ENCODE measurements at places on chromosomes 4 and X. TPM values are rescaled to one million over a fixed set of nuclear protein-coding genes. Genes with fewer than 3 reads are reported as not detected.

GRCh38 chrX:72536542-72536941 is 36.1 kb downstream of the HDAC8 start:
- DNase-seq = no peak

Gene OTUD6A
- total RNA-seq = not detected

Gene USP51
- 2.7 TPM for total RNA-seq

Gene CSAG1
- 0.98 TPM for total RNA-seq

Gene SPANXA1
- not detected for total RNA-seq

Gene NPY1R
- total RNA-seq = 0.54 TPM

- DNase-seq = no peak
Observed at GRCh38 chr4:143406523-143406922, 69.8 kb downstream of the GAB1 start.

- peak; percentile 83 for DNase-seq
Observed at GRCh38 chr4:10457255-10457801, at the start of gene ZNF518B. Gene ZNF518B (minus strand): TSS chr4:10457426. CDS start chr4:10446328, 11,098 bp downstream.

Gene ACOX3
- total RNA-seq = 23.8 TPM

DNA sequence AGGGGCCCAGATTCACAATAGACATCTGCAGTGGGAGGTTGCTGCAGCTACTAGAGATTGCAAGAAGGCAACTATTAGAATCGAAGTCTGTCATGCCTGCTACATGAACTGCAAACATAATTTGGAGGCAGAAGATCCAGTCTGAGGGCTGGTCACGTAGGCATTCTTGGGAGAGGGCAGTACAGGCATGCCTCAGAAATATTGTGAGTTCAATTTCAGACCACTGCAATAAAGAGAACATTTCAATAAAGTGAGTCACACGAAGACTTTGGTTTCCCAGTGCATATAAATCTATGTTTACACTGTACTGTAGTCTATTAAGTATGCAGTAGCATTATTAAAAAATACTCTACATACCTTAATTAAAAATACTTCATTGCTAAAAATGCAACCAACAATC is 585.8 kb upstream of the FAT1 start:
- no peak for DNase-seq

DNA sequence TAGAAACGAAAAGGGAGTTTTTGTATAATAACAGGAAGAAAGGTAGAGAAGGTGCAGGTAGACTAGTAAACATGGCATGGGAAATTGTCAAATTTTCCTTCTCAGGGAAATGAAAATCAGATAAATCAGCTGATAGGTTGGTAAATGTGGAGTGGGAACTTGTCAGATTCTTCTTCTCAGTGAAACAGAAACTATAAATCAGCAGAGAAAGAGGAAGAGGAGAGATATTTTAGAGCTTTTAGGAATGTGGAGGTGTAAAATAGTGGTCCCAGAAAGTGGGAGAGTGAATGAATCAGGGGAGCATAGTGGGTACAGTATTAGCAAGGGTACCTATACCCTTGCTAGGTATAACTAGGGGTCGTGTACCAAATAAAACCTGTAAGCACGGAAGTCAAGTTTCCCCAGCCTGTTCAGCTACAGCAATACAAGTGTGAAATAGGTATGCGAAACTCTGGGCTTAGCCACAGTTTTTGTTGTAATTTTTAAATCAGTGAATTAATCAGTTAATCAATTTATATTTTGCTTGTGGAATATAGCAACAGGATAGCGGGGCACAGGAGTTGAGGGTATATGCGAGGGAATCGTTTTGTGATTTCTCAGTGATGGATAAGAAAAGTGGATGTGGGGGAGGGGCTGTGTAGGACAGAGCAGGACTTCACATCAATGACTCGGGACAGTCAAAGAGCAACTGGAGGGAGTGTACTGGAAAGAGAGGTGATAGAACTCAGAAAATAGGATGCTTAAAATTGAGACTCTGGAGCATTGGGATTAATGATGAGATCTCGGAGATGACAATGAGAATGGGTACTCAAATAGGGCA is 561.5 kb downstream of the INPP4B start:
- no peak for DNase-seq

GRCh38 chr4:1783015-1783414 is 10.1 kb upstream of the FGFR3 start:
- DNase-seq = no peak

DNA sequence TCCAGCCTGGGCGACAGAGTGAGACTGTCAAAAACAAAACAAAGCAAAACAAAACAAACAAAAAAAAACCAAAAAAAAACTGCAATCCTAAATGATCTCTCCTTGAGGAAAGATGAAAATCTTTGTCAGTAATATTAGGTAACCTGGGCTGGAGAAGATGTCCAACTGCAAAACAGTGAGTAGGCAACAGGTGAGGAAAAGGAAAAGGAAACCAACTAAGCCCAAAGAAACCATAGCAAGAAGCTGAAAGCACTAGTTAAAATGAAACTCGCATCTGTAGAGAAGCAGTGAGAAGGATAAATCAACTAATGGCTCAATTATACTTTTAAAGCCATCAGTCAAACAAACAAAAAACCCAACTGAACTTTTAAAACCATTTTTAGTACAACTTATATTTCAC is 54.2 kb downstream of the ENOX2 start:
- DNase-seq = no peak

DNA sequence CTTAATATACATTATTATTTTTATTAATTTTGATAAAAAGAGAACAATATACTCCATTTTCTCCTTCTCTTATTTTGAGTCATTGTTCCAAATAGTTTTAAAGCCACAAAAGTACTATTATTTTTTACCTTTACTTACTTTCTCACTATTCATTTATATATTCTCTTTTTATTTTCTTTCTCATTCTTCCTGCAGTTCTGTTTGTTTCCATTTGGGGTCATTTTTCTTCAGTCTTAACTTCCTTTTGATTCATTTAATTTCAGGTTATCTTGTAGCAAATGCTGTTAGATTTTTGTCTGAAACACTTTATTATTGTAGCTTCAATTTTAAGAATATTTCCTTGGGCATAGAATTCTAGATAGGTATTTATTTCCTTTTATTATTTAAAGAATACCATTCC is 438.6 kb upstream of the EPHA5 start:
- DNase-seq = no peak

GRCh38 chr4:76947369-76947768 is 2.2 kb upstream of the SEPTIN11 start:
- DNase-seq = no peak

DNA sequence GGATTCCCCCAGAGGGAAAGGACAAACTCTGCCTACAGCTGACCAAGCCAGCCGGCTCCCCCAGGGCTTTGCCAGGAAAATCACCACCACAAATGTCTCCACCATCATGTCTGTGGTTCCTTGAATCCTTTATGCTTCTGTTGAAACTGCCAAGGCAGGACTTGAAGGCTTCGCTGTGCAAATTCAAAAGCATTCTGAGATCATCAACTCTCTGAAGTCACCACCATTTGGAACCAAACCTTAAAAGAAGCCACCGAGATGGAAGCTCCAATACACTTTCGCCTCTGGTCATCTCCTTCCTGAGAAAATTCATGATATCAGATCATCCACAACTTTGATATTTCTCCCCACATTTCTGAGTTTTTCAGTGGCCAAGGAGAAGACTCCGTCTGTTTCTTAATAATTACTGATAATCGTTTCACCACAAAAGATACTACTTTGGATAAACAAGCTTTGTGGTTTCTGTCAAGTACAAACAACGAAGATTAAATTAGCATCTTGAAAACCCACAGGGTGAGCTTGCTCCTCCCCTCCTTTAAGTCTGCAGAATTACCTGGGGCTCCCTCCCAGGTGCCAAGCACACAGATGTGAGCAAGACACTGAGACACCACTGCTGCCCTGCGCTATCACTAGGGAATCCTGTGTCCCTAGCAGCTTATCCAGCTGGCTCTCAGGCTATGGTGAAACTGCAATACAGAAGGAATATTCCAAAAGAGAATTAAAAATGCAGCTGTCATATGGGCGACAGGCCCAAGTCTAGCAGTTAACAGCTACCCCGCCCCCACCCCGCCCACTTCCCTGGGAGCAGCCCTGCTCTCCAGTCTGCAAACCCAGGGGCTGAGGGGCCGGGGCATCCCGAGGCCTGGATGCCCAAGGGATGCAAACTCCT is 125.0 kb upstream of the TBL1X start:
- no peak for DNase-seq

DNA sequence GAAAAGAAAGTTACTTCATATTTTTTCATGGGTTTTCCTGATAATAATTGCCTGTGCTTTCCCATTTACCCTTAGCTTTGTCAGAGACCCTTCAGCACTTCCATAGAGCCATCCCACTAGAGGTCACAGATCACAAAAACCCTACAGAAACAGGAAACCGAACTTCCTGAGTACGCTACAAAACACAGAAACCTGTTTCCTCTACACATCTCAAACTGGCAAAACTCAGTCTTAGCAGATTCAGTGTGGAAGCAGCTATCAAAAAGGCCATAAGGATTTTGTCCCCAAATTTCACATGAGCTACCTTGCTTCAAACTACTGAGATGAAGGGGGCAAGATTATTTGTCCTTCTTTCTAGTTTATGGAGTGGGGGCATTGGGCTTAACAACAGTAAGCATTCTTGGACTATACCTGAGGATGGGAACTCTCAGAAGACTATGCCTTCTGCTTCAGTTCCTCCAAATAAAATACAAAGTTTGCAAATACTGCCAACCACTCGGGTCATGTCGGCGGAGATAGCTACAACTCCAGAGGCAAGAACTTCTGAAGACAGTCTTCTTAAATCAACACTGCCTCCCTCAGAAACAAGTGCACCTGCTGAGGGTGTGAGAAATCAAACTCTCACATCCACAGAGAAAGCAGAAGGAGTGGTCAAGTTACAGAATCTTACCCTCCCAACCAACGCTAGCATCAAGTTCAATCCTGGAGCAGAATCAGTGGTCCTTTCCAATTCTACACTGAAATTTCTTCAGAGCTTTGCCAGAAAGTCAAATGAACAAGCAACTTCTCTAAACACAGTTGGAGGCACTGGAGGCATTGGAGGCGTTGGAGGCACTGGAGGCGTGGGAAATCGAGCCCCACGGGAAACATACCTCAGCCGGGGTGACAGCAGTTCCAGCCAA is at the start of gene MMRN1:
Gene MMRN1, plus strand, starts transcription at position 206 of the 902 bp plus-strand sequence. Its CDS starts 118 bp downstream, at position 324.
- no peak for DNase-seq

Gene PNMA5
- total RNA-seq = not detected

Gene CT45A2
- not detected for total RNA-seq

Gene SRPK3
- total RNA-seq = not detected

- no peak for DNase-seq
Observed at GRCh38 chr4:53314252-53314651, 51.6 kb downstream of the SCFD2 start.

DNA sequence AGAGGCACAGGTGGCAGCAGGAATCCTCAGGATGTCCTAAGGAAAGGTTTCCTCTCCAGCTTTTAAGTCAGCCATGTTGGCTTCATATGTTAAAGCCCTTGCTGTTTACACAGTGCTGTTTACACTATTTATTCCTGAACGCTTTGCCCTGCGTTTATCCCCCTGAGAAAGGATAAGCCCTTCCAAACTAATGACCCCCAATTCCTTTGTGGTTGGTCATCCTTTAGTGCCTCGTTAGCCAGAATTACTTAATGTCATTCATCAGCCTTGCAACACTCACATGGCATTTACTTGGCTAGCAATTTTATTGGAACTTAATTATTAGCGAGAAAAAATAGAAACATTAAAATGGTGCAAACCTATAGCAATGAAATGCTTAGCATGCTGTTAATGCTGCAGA is 23.8 kb downstream of the VCX2 start:
- no peak for DNase-seq

- peak; percentile 24 for DNase-seq
Observed at GRCh38 chrX:6052111-6052745, 176.4 kb downstream of the NLGN4X start.

GRCh38 chr4:144646523-144647094 is 653 bp downstream of the HHIP start:
- peak; percentile 71 for DNase-seq

- DNase-seq = no peak
Observed at GRCh38 chr4:16503421-16504100, 277.3 kb upstream of the TAPT1 start.

GRCh38 chrX:130994671-130995070 is 63.5 kb upstream of the ARHGAP36 start:
- peak; percentile 22 for DNase-seq

Gene RTL9
- total RNA-seq = 1.8 TPM

DNA sequence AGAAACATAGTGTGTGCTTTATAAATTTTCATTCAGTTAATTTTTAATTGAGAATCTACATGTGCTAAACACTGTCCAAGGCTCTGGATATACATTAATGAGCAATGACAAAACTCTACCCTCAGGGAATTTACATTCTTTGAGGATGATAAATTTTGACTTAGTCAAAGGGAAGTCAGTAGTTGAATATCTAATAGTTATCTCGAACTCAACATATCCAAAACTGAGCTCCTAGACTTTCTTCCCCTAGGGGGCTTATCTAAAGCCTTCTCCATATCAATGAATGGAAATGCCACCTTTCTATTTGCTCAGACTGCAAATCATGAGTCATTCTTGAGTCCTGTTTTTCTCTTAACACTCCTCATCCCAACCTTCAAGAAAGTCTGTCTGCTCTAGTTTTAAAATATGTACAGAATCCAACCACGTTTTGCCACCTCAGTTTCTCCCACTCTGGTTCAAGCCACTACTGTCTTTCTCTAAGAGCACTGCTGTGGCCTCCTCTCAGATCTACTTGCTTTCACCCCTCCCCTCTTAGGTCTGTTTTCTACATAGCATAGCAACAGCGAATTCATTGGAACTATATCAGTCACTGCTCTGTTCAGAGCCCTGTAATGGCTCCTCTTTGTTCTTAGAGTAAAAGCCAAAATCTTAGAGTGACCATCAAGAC is 9.5 kb downstream of the PARM1 start:
- no peak for DNase-seq

Gene SPP1
- total RNA-seq = 1.1 TPM

Gene CPLX1
- total RNA-seq = 115 TPM

Gene PTPN13
- 44.1 TPM for total RNA-seq

DNA sequence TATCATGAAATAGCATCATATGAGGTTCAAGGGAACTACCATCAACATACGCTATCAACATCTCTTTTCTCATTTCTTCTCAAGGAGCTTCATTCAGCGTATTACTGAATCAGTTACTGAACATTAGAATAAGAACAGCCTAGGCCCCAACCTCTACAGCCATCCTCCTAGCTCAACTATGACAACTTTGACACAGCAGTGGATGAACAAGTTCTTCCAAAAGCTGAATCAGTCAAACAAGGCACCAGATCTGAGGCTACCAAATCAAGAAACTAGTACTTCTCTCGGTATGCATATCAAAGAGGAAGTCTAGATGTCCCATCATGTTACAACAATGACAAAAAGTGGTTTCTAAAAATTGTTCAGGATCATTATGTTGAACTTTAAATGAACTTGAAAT is 57.4 kb downstream of the GATB start:
- DNase-seq = no peak

Gene RCHY1
- 21.5 TPM for total RNA-seq

- DNase-seq = no peak
Observed at GRCh38 chr4:26013629-26014028, 99.6 kb downstream of the SMIM20 start.

Gene RASL11B
- 24.8 TPM for total RNA-seq

GRCh38 chrX:74492720-74493201 is 71.5 kb downstream of the SLC16A2 start:
- peak; percentile 53 for DNase-seq

Gene TAF7L
- total RNA-seq = 0.25 TPM

Gene AFP
- not detected for total RNA-seq

Measured in glutamatergic neuron (in vitro differentiated cells).